ENCODE measurements at places on chromosomes 16 and 17. TPM values are rescaled to one million over a fixed set of nuclear protein-coding genes. Genes with fewer than 3 reads are reported as not detected.

GRCh38 chr17:74337834-74338500, 11.9 kb downstream of the KIF19 start:
- H3K36me3 ChIP-seq: no peaks in the 10 kb centered on the region
- no peak overlapping the region for H3K27ac ChIP-seq

- H3K4me1 ChIP-seq: no peaks in the 10 kb centered on the region
- no peaks in the 10 kb centered on the region for H3K36me3 ChIP-seq
- H3K27ac ChIP-seq: no peak overlapping the region
- no peak overlapping the region for H3K4me3 ChIP-seq
Measured at GRCh38 chr17:54194268-54194667, 371.5 kb downstream of the KIF2B start.

The CD300LF gene
- not detected for total RNA-seq

The ATAD5 gene
- 35.7 TPM for total RNA-seq

The KRT39 gene
- not detected for total RNA-seq

DNA sequence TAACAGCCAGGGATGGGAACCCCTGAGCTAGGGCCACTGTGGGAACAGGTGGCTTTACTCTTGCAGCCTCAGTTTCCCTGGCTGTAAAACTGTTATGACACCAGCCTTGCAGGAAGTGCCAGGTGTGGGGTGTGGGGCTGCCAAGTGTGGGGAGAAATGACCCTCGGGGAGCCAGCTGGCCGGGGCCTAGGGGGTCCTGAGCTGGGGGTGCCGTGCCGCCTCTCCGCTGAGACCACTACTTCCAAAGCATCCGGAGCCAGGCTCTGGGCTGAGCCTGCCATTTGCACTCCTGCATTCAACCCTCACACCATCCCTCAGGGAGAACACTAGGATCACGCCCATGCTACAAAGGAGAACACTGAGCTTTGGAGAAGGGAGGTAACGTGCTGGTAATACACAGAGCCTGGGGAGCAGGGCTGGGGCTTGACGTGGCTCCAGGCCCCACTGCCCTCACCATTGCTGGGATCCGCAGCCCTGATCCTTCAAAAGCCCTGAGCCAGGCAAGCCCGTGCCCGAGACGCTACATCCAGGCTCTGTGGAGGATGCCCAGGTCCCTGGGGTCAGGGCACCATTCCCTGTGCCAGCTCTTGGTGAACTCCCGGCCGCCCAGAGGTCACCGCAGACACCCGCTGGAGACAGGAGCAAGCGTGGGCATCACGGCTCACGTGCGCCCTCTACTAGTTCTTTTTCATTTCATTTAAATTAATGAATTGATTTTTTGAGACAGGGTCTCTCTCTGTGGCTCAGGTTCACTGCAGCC, 28.8 kb upstream of the GINS2 start:
- no peaks in the 10 kb centered on the region for H3K36me3 ChIP-seq
- H3K4me3 ChIP-seq: no peak overlapping the region
- peaks cover 14% of the 10 kb centered on the region for H3K27me3 ChIP-seq
- no peaks in the 10 kb centered on the region for H3K4me1 ChIP-seq

The MYO15A gene
- 2.7 TPM for total RNA-seq

DNA sequence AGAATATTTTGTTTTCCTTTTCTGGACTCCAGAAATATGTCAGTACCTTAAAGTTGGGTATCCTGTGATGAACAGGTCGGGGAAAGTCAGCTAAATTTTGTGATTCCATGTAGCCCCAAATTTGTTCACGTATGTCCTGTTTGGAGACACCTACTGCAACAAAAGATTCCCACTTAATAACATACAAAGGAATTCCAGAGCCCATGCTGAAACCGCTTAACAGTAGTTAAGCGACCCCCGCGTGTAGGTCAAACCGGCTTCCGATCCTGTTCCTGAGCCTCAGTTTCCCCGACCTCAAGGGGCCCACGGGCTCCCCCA, 477 bp downstream of the MTHFSD start:
- H3K4me1 ChIP-seq: peaks cover 41% of the 10 kb centered on the region
- H3K27ac ChIP-seq: peak overlapping the region; percentile 82
- H3K4me3 ChIP-seq: peak overlapping the region; percentile 86
- H3K36me3 ChIP-seq: peaks cover 5% of the 10 kb centered on the region

DNA sequence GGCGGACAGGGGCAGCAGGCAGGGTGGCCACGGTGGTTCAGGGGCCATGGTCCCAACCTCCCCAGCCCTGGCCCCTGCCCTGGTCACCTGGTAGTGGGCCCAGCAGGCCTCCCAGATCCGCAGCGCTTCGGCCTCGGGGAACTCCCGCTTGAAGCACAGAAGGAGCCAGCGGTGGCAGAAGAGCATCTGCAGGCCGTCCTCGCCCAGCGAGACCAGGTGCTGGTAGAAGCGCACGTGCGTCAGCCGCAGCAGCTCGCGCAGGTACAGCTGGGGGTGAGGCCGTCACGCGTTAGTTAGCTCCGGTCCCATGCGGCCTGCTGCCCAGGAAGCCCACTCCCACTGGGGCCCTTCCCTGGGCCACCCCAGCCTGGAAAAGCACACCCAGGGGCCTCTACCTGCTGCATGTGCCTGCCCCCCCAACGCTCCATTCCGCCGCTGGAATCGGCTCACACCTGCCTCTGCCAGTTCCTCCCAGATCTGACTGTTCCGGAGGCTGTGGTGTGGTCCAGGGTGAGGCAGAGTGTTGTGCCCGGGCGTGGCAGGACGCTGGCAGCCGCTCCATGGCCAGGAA, 90.8 kb downstream of the TBC1D16 start:
- no peaks in the 10 kb centered on the region for H3K27me3 ChIP-seq
- H3K4me1 ChIP-seq: peaks cover 8% of the 10 kb centered on the region
- no peak for DNase-seq
- no peak overlapping the region for H3K4me3 ChIP-seq

GRCh38 chr16:85089525-85089924, 22.7 kb downstream of the CIBAR2 start:
- no peaks in the 10 kb centered on the region for H3K27me3 ChIP-seq
- no peak overlapping the region for H3K27ac ChIP-seq
- no peaks in the 10 kb centered on the region for H3K36me3 ChIP-seq
- no peak for DNase-seq

GRCh38 chr16:68997564-68997963, 107.9 kb upstream of the HAS3 start:
- no peak for DNase-seq
- no peak overlapping the region for H3K27ac ChIP-seq
- peaks cover 2% of the 10 kb centered on the region for H3K36me3 ChIP-seq

DNA sequence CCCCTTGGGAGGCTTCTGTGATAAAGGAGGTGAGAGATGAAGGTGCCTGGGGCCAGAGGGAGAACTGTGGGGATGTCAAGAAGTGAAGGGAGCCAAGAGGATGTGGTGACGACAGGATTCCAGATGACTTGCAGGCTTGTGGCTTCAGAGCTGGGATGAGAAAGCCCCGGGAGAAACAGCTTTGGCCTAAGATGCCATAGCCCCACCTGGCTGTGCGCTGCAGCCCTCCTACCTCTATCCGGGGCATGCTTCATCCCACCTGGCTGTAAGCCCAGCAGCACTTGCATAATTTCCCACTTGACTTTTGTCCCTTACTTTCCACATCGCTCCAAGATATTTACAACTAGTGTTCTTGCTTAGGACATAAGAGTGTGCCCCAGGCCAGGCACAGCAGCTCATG, 29.3 kb downstream of the GINS3 start:
- H3K4me1 ChIP-seq: peaks cover 17% of the 10 kb centered on the region
- H3K36me3 ChIP-seq: no peaks in the 10 kb centered on the region
- H3K27ac ChIP-seq: no peak overlapping the region
- no peak overlapping the region for H3K4me3 ChIP-seq

DNA sequence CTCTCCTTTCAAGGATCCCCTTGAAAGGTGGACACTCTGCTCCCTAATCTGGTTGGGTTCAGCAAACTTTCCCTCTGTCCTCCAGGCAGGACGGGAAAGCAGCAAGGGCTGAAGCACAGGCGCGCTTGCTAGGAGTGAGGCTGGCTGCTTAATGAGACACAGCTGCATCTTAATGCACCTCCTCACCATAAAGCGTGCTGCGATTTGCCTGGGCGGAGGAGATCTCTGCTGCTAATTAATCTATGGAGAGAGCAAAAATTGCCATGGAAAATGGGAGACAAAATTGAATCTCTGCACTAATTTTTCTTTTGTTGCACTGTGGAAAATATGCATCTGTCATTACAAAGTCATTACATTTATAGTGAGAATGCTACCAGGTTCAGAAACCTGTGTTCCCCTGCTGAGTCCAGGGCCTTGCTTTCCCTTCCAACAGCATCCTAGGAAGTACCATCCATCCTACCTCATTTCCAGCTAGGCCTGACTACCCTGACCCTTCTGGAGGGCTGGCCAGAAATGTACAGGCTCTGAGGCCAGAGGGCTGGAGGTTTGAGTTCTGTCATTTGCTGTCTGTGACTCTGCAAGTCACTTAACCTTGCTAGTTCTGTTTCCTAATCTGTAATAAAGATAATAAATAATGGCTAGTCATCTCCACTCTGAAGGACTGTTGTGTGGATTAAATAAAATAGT, 43.5 kb upstream of the BCAR1 start:
- H3K4me1 ChIP-seq: no peaks in the 10 kb centered on the region
- peaks cover 11% of the 10 kb centered on the region for H3K36me3 ChIP-seq
- no peak for DNase-seq

The ABI3 gene
- 27.9 TPM for total RNA-seq

The GRIN2A gene
- not detected for total RNA-seq

GRCh38 chr17:78817123-78817522, 23.5 kb downstream of the USP36 start:
- DNase-seq: peak; percentile 83
- no peaks in the 10 kb centered on the region for H3K27me3 ChIP-seq
- peaks cover 47% of the 10 kb centered on the region for H3K36me3 ChIP-seq
- peak overlapping the region; percentile 61 for H3K27ac ChIP-seq
- H3K4me3 ChIP-seq: peak overlapping the region; percentile 53

The NGFR gene
- 0.28 TPM for total RNA-seq

DNA sequence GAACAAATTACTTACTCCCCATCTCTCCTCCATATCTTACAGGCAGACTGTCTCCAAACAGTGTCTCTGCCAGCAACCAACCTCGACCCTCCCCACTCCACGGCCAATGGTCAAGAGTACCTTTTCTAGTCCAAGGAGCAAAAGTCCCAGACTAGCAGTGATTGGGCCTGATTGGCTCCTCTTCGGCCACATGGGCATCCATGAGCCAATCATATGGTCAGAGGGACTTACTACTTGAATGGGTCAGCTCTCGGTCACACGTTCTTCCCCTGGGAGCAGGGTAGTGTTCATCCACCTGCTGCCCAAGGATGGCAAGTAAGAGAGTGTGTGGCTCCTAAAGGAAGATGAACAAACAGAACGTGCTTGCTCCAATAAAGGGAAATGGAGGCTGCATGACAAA, 84.6 kb downstream of the C16orf78 start:
- H3K27me3 ChIP-seq: no peaks in the 10 kb centered on the region
- peaks cover 23% of the 10 kb centered on the region for H3K4me1 ChIP-seq
- no peak for DNase-seq

- DNase-seq: no peak
- peaks cover 38% of the 10 kb centered on the region for H3K4me1 ChIP-seq
- H3K27me3 ChIP-seq: no peaks in the 10 kb centered on the region
- no peaks in the 10 kb centered on the region for H3K36me3 ChIP-seq
- H3K4me3 ChIP-seq: no peak overlapping the region
Measured at GRCh38 chr17:32558997-32559650, 72.3 kb downstream of the CDK5R1 start.

- peak; percentile 61 for DNase-seq
- H3K4me3 ChIP-seq: peak overlapping the region; percentile 80
- H3K4me1 ChIP-seq: peaks cover 44% of the 10 kb centered on the region
- peaks cover 15% of the 10 kb centered on the region for H3K27me3 ChIP-seq
Measured at GRCh38 chr16:88633684-88634140, 4.7 kb upstream of the IL17C start.
